ENCODE measurements at places on chromosomes 1 and 21.

DNA sequence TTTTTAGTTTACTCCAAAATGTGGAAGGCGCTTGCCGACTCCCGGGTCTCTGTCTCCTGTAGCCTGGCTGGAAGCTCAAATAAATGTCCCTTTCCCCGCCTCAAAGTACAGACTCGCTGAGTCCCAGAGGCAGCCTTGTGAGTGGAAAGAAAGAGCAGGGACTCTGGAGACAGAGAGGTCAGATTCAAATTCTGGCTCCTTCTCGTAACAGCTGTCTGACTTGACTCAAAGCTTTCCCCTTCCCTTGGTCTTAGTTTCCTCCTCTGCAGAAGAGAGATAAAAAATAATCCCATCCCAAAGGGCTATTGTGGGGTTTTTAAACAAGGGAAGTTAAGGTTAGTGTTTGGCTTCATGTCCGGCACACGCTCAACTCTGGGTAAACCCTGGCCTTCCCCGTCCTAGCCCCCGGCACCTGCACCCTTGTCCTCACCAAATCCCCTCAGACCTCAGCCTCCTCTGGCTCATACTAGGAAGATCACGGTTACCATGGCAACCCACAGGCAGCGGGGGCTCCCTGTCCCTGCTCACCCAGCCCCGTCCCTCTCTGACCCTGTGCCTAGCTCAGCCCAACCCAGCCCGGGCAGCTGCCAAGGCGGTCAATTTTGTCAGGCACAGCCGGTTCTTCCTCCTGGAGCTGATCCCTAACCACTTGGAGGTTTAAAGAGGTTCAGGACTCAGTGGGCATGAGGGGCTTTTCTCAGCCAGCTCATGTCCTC is 49.2 kb upstream of the IGSF21 start:
- peaks cover 1% of the 10 kb centered on the region for H3K36me3 ChIP-seq
- no peak overlapping the region for H3K27ac ChIP-seq
- H3K4me3 ChIP-seq: no peak overlapping the region
- DNase-seq: no peak

DNA sequence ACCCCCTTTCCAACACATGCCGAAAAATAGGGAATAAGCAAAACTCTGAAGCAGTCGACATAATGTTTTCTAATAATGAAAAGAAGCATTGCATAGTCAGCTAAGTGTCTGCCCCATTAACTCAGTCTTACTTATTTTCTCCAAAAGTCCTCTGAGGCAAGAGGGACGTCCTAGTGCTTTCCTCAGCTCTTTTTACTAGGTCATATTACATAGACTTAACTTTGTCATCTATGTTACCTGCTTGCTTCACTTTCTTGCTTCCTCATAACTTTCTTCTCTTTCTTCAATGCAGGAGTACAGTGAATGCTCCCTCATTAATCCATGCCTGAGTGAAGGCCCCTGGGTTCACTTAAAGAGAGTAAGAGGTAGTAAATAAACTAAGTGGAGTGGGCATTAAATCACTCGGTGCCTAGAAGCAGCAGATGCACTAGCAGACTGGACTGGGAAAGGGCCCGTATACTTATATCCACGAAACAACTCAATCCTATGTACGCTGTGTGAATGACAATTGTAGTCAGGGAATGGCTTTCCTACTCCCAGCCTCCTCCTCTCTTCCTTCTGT is 210.5 kb upstream of the SPAG17 start:
- no peak overlapping the region for H3K27ac ChIP-seq
- no peaks in the 10 kb centered on the region for H3K4me1 ChIP-seq
- H3K27me3 ChIP-seq: no peaks in the 10 kb centered on the region

GRCh38 chr1:1101503-1101902 is 14.4 kb downstream of the C1orf159 start:
- peaks cover 36% of the 10 kb centered on the region for H3K36me3 ChIP-seq
- peaks cover 8% of the 10 kb centered on the region for H3K27me3 ChIP-seq
- DNase-seq: no peak

DNA sequence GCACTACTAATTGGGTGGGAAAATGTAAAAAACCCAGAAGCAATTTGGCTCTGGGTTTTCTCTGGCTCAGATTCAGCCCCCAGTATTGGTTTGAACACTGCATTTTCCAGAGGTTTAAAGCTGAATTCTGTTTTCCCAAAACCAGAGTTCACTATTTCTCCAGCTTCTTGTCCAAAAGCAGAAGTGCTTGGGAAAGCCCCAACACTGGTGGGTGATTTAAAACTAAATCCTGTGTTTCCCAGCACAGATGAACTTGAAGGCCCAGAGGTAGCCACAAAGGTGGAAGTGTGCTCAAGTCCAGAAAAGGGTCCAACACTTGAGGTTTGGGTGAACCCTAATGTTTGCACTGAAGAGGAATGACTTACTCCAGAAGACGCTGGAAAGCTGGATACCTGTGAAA is 678 bp downstream of the MCM3AP start:
- peaks cover 40% of the 10 kb centered on the region for H3K36me3 ChIP-seq
- DNase-seq: no peak
- H3K27me3 ChIP-seq: no peaks in the 10 kb centered on the region
- peak overlapping the region; percentile 93 for H3K4me3 ChIP-seq
- peak overlapping the region; percentile 89 for H3K27ac ChIP-seq

- H3K4me1 ChIP-seq: no peaks in the 10 kb centered on the region
- H3K36me3 ChIP-seq: no peaks in the 10 kb centered on the region
- DNase-seq: no peak
- no peaks in the 10 kb centered on the region for H3K27me3 ChIP-seq
These were observed 448.7 kb downstream of the PTBP2 start for GRCh38 chr1:97170300-97170699.

DNA sequence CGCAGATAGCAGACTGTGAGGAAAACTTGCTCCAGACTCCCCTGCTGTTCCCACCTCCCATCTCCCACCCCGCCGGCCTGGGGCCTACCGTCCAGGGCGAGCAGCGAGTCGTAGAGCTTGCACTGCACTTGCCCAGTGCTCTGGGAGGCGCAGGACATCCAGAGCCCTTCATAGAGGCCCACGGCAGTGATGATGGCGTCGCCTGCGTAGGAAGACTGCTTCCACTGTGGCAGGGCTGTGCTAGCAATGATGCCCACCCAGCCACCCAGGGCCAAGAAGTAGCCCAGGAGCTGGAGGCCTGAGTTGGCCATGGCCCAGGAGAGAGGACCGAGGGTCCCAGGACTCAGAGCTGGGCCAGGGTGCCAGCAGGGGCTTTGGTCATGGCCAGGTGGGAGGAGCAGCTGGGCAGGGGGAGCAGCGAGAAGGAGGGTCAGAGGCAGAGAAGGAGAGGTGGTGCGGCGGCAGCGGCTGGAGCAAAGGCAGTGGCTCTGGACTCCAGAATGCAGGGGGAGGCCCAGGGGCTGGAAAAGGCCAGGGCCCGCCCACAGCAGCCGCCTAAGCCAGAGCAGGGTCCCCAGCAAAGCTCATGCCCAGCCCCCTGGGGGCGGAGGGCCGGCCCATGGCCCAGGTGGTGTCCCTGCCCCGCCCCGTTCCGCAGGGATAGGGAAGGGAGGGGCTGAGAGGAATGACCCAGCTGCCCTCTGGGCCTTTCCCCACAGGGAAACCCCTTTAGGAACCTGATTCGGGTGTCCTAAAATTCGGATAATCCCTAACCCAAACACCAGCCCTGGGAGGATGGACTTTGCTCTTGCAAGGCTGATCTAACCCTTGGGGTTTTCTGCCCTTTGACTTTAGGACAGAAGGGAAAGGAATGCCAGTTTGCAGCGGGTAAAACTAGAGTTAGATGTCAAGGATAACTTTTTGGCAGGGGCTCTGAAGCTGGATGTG is at the start of gene CLDN19:
TSS of gene CLDN19 (minus strand) at position 484 of the 948 bp plus-strand sequence. CDS start at position 311, 173 bp downstream.
- no peak within 1 kb of the TSS for H3K4me3 ChIP-seq
- H3K36me3 ChIP-seq: no peaks in the 10 kb centered on the region
- peaks cover 13% of the 10 kb centered on the region for H3K4me1 ChIP-seq
- no peak for DNase-seq

DNA sequence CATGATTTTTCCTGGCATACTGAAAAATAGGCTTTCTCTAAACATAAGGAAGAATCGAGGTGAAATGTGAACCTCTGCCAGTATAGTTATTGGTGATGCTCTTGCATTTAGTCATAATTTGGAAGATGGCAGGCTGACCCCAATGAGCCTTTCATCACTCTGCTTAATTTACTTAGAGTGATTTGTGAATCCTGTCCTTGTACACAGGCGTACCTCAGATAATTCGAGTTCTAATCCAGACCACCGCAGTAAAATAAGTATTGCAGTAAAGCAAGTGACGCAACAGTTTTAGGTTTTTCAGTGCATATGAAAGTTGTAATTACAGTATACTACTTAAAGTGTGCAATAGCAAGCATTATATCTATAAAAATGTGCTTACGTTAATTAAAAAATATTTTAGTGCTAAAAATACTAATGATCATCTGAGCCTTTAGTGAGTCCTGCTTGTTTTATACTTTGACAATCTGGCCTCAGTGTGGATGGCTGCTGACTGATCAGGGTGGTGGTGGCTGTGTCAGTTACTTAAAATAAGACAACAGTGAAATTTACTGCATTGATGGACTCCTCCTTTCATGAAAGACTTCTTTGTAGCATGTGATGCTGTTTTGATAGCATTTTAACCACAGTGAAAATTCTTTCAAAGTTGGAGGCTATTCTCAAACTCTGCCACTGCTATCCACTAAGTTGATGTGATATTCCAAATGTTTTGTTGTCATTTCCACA is 1.7 kb downstream of the PKNOX1 start:
- DNase-seq: no peak
- H3K4me3 ChIP-seq: peak overlapping the region; percentile 86
- H3K27me3 ChIP-seq: no peaks in the 10 kb centered on the region
- peaks cover 41% of the 10 kb centered on the region for H3K4me1 ChIP-seq
- peaks cover 29% of the 10 kb centered on the region for H3K36me3 ChIP-seq

DNA sequence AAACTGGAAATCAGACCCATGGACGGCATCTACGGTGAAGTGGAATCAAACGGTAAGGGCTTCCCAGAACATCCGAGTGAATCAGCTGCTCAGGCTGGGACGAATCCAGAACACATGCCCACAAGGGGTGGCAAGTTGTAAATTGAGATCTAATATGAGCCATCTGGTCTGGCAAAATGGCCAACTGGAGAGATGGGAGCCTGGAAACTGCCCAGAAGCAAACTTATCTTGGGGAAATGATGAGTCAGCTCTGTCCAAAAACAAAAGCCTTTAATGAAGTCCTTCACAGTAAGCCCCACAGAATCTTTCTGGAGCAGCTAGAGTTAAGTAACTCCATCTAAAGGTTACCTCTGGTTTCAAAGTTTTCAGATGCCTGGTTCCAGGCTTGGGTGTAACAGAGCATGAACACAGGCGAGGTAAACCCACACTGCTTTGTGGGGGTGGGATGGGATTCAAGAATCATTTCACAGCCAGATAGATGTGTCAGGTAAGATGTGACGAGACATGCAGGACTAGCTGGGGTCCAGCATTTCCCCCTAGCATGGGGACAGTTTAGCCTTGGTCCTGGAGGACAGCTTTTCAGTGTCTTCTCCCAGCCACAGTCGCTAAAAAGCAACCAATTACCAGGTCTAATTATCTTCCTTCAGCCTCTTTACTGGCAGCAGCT is 10.5 kb upstream of the SRP9 start:
- no peaks in the 10 kb centered on the region for H3K36me3 ChIP-seq
- no peak overlapping the region for H3K4me3 ChIP-seq
- no peaks in the 10 kb centered on the region for H3K27me3 ChIP-seq
- no peaks in the 10 kb centered on the region for H3K4me1 ChIP-seq

- peaks cover 9% of the 10 kb centered on the region for H3K36me3 ChIP-seq
- no peak overlapping the region for H3K27ac ChIP-seq
- H3K27me3 ChIP-seq: peaks cover 9% of the 10 kb centered on the region
- H3K4me1 ChIP-seq: peaks cover 40% of the 10 kb centered on the region
These were observed 16.1 kb upstream of the DPYD start for GRCh38 chr1:97936976-97937375.

DNA sequence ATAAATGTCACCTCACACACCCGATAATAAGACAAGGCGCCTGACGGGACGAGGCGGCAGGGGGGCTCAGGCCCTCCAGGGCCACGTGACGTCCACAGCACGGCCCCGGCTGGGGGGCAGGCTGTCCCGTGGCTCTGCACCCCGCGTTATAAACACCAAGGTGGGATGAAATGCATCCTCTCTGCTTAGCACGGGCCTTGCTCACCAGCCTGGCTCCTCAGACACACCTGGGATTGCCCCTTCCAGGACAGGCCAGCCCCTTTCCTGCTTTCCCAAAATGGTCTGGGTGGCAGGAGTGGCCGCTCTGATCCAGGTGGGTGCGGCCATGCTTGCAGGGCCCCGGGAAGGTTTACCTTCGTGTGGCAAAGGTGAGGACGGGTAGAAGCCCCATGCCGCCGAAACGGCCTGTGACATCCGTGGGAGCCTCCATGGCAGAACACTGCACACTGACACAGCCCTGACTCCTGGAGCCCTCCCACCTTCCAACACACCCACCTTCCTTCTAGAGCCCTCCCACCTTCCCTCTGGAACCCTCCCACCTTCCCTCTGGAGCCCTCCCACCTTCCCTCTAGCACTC is 35.9 kb downstream of the SLC19A1 start:
- H3K4me3 ChIP-seq: no peak overlapping the region
- no peak overlapping the region for H3K27ac ChIP-seq
- H3K36me3 ChIP-seq: no peaks in the 10 kb centered on the region
- no peak for DNase-seq
- H3K4me1 ChIP-seq: no peaks in the 10 kb centered on the region
- H3K27me3 ChIP-seq: no peaks in the 10 kb centered on the region

GRCh38 chr21:36422279-36423098 is 37.3 kb downstream of the CHAF1B start:
- no peaks in the 10 kb centered on the region for H3K27me3 ChIP-seq
- DNase-seq: peak; percentile 30
- peaks cover 18% of the 10 kb centered on the region for H3K4me1 ChIP-seq
- H3K36me3 ChIP-seq: peaks cover 11% of the 10 kb centered on the region
- H3K27ac ChIP-seq: no peak overlapping the region
- no peak overlapping the region for H3K4me3 ChIP-seq

DNA sequence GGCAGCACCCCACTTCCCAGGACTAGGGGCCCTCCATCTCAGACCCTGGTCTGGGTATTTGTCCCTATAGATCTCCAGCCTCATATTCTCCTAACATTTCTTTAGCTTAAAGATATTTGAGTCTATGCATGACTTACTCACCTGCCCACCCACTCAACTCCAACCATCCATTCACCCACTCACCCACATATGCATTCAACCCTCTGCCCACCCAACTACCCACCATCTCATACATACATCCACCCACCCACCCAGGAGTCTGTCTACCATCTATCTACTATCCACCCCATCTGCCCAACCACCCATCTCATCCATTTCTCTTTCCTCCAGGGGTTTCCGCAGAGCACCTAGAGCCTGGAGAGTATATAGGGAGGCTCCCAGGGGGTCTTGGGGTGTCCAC is 42.7 kb downstream of the FAAH start:
- H3K36me3 ChIP-seq: no peaks in the 10 kb centered on the region
- H3K27ac ChIP-seq: no peak overlapping the region
- DNase-seq: no peak

GRCh38 chr1:228938537-228938901 is 203.2 kb downstream of the RHOU start:
- DNase-seq: peak; percentile 50
- peak overlapping the region; percentile 87 for H3K27ac ChIP-seq
- H3K4me3 ChIP-seq: no peak overlapping the region
- H3K36me3 ChIP-seq: no peaks in the 10 kb centered on the region

- no peak for DNase-seq
- H3K4me1 ChIP-seq: no peaks in the 10 kb centered on the region
- no peak overlapping the region for H3K4me3 ChIP-seq
- peaks cover 4% of the 10 kb centered on the region for H3K27me3 ChIP-seq
These were observed 196.4 kb downstream of the MIS18A start for GRCh38 chr21:32082466-32082865.

All from activated CD4-positive, alpha-beta T cell treated with anti-CD3 and anti-CD28 coated beads, Interleukin-2, amount 10 ng/mL, durations not matched to agents 7 days and 5 days (primary cell).